ENCODE measurements at places on chromosomes 12 and 14. TPM values are rescaled to one million over a fixed set of nuclear protein-coding genes. Genes with fewer than 3 reads are reported as not detected.

DNA sequence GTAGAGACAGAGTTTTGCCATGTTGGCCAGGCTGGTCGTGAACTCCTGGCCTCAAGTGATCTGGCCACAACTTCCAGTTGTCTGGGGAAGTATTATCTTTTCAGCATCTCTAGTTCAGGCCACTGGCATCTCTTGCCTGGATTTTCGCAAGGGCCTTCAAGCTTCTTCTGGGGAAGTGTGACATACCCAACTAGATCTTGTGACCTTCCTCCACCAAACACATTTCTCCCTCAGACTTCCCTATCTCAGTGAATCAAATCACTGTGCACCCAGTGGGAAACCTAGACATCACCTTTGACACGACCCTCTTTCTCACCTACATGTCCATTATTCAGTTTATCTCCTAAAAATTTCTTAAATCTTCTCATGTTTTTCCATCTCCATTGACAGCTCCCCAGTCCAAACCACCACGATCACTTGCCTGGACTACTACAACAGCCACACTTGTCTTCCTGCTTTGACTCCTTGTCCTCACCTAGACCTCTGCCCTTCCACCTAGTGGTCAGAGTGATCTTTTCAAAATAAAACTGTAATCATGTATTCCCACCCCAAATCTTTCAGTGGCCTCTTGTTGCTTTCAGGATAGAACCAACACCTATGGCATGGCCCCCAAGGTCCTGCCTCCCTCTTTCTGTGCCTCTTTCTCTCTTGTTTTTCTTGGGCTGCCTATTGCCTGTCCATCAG, 3.3 kb downstream of the EEF1AKMT3 start:
- DNase-seq: no peak

DNA sequence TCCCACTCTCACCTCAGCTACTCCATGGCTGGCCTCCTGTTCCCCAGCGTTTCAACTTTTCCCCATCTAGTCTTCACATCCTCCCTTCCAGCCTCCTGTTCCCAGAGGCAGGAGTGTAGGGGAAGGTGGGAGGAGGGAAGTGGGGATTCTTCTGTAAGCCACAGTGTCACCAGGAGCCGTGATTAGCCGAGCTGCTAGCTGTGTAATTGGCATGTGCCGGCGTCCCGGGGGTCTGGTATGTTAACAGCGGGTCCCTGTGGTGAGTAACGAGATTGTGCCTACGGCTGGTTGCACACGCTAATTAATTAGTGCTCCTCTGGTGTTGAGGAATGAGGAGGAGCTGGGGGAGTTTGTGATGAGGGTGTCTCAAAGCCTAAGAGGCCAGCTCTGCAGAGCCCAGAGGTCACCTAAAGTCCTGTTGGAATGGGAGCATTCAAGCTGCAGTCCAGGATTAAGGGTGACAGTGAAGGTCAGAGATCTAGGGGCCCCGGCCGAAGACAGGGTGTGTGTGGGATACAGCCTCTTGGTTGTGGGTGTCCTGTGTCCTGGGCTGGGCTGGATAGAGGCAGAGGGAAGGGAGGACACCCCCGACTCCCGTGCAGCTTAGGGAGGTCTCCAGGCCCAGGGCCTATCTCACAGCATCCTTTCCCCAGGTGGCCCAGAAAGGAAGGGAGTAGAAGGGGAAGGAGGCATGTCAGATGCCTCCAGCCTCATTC, 10.0 kb upstream of the CALCOCO1 start:
- DNase-seq: no peak

GRCh38 chr12:9149372-9149771, 33.7 kb upstream of the A2M start:
- no peak for DNase-seq

- DNase-seq: peak; percentile 93
Measured at GRCh38 chr12:3122841-3123678, 45.9 kb downstream of the TSPAN9 start.

- DNase-seq: peak; percentile 59
Measured at GRCh38 chr14:100827101-100828021, 1.4 kb downstream of the MEG3 start.

DNA sequence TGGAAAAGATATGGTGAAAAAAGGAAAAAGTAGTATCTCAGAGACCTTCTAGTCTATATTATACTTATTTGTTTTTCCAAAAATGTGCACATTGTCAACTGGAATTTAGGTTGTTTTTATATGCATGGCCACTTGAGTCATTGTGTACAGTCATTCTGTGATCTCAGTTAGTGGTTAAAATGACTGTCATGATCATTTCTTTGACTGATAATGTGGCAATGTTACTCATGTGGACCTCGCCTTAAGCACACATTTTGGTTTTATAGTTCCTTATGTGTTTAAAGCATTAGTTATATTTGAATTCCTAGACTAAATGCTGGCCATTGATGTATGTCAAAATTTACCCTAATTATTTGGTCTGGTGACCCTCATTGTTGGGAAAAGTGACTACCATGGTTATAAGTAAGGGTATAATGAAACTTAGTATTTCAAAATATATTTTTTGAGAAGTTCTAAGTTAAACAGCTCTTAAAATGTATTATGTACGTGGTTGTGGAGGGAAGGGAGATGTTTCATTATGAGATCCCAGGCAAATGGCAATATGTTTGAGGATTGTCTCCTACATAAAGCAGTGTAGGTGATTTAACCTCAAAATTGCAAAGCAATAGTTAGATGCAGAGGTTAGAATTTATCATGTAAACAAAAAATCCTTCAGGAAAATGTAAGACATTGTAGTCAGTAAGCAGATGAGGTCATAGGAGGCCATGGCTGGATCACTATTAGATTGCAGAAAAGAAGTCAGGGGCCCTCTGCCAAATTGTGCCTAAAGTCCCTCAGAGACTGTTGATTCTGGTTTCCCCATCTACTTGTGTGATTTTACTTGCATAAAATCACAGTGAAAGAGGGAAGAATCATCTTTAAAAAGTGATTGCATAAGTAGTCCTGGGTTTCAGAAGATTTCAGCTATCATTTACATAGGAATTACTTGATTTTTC, 17.5 kb downstream of the PNMA1 start:
- peak; percentile 87 for DNase-seq

GRCh38 chr12:56766535-56766934, 3.4 kb downstream of the HSD17B6 start:
- DNase-seq: no peak

GRCh38 chr12:116642683-116643082, 83.5 kb downstream of the MAP1LC3B2 start:
- DNase-seq: no peak

DNA sequence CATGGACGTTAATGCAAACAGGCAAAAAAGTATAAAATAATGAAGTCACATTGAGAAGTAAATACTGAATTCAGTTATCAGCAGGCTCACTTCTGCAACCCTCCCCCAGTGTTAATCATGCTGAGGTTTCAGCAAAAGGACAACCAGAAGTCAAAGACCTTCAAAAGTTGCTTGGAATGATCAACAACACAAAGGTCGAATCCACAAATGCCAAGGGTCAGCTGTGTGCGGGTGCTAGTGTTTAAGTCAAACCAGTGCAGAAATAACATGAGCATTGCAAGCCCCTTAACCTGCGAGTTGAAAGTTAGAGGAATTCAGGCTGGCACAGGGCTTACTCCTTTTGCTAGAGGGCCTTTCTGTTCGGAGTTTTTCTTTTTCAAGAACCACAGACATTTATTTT, 436.7 kb upstream of the SEL1L start:
- DNase-seq: no peak

GRCh38 chr14:60863249-60863648, 117.6 kb downstream of the TRMT5 start:
- DNase-seq: no peak

GRCh38 chr12:115313929-115314328, 630.0 kb upstream of the TBX3 start:
- DNase-seq: peak; percentile 79

- peak; percentile 51 for DNase-seq
Measured at GRCh38 chr14:77862154-77862786, 62.4 kb downstream of the ADCK1 start.

GSC gene
- polyA plus RNA-seq: 1.3 TPM

KRT75 gene
- polyA plus RNA-seq: not detected

OTX2 gene
- polyA plus RNA-seq: not detected
